Type B pancreatic cell (in vitro differentiated cells): ENCODE measurements at places on chromosomes 7 and 10.

DNA sequence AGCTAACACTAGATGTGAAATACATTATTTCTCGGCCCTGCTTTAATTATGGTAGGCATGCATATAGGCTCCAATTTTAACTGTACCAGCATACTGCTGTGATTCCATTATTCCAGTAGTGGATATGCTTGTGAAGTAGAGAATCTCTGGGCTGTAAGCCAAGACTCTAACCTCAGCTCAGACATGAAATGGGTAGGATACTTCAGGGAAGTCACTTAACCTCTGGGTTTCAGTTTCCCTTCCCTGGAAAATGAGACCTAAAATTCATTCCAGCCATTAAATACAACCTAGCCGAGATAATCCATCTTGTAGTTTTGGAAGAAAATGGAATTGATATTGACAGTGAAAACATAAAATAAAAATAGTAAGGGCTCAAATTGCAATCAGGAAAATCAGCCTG, 59.6 kb upstream of the TRIL start:
- DNase-seq, result no peak

GRCh38 chr7:24668927-24669635, 88.2 kb downstream of the GSDME start:
- no peak for DNase-seq

DNA sequence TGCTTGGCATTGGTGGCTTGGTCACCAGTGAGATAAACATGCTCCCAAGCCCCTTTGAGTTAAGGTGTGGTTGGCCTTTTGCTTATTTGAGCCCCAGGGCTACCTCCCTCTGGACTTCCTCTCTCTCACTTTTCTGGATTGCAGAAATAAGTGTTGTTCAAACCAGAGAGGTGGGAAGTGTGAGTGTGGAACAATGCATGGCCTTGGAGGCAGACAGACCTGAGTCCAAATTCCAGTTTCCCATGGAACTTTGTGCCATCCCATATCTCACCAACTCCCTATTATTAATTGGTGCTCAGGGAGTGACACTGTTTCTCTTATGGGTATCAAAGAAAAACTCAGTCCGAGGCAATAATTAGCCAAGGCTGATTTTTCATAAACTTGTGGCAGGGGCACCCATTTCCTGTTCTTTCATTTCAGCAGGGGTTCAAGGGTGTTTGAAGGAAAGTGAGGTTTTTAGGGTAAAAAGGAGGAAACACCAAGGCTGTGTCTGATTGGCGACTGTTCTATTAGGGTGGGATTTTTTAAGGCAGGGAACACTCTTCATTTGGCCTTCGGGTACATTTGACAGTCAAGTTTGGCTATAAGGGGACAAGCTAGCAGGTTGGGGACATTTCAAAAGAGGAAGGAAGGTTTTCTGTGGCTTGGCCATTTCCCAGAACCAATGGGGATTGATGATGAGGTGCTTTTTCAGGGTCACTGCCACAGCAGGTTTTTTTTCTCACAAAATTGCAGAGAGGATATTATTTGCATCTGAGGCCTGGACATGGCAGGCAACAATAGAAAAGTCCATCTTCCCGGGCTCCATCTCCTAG, 148.8 kb upstream of the NPY start:
- no peak for DNase-seq

DNA sequence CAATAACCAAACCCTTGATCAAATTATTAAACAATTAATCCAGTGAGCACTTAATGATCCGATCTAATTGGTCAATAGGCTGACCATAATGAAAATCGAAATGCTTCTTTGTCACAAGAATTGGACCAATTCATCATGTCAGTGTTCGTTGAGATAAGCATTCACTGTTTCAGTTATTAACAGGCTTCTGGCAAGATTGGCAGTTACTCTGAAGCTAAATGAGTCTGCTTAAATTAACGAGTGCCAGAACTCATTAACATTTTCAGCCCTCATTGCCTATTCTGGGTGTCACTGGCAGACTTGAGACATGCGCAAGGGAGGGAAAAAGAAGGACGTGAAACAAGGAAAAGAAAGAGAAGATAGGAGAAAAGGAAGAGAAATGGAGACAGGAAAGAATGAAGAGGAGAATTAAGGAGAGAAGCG, 30.7 kb upstream of the SLC26A3 start:
- no peak for DNase-seq

GRCh38 chr7:91034459-91035368, 229.5 kb upstream of the FZD1 start:
- DNase-seq, result no peak

- no peak for DNase-seq
These were observed 6.7 kb downstream of the NRCAM start for GRCh38 chr7:108449521-108449920.
